Activated CD8-positive, alpha-beta T cell treated with anti-CD3 and anti-CD28 coated beads for 36 hours (primary cell): ENCODE measurements at places on chromosomes 7 and 10.

GRCh38 chr10:54125098-54125747, 675.8 kb downstream of the PCDH15 start:
- no peak for DNase-seq

GRCh38 chr10:124629415-124629814, 114.8 kb downstream of the FAM53B start:
- DNase-seq = no peak

DNA sequence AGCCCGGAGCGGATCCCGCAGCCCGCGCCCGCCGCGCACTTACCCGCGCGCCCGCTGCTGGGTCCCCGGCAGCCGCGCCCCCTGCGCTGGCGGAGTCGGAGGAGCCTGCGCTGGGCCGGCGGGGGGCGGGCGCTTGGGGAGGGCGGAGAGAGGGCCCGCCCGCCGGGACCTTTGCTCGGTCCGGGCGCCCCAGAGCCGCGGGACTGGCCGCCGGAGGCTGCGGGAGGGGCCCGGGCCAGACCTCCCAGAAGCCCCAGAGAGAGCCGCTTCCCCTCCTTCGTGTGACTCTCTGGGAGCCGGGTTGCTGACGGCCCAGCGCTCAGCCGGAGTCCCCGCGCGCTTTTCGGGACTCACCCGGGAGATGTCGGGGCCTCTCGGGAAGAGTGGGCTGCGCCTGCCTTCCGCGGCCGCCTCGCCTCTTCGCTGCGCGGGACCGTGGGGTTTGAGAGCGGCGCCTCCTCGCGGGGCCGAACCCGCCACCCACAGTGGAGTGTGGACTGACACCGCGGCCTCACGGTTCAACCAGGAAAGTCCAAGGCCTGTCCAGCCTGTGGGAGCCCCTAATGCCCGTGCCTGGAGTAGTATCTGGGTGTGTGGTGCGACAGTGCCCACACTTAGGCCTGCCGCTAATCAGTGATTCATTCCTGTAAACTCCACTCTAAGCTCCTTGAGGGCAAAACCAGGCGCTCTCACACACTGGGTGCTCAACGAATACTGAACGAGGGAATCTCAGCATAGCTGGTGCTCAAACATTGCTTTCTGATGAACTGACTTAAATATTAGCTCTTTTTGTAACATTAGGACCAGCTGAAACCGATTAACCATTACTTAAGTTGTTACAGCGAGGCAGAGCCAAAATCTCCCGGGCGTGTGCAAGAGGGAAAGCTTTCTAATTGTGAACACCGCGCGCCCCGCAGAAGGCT, at the start of gene GSDME:
TSS of gene GSDME (minus strand) at position 112 of the 923 bp plus-strand sequence. CDS start 7,690 bp downstream, outside the sequence.
- peak; percentile 45 for DNase-seq

- DNase-seq = no peak
These were observed 665.4 kb downstream of the AUTS2 start for GRCh38 chr7:70263471-70264255.

- DNase-seq = no peak
These were observed 413.8 kb downstream of the KCNMA1 start for GRCh38 chr10:77223526-77224460.

DNA sequence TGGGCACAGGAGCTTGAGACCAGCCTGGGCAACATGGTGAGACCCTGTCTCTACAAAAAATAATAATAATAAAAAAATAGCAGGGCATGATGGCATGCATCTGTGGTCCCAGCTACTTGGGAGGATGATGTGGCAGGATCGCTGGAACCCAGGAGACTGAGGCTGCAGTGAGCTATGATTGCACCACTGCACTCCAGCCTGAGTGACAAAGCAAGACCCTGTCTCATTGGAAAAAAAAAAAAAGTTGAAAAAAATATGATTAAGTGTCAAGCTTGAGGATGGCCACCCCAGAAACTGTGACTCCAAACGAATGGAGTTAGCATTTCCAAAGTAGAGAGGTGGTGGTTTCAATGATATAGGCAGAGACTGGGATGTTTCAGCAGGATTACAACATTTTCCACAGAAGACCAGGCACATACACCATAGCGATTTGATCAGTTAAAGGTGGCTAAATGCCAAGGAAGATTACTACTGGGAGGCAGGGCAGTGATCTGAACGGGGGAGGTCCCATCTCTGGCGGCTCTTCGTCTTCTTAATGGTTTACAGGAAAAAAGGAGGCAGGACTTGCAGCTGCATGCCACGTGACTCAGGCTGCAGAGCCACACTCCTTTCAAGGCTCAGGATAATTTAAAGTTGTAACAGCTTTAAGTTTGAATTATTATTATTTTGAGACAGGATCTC, 250.6 kb upstream of the GALNT17 start:
- no peak for DNase-seq

DNA sequence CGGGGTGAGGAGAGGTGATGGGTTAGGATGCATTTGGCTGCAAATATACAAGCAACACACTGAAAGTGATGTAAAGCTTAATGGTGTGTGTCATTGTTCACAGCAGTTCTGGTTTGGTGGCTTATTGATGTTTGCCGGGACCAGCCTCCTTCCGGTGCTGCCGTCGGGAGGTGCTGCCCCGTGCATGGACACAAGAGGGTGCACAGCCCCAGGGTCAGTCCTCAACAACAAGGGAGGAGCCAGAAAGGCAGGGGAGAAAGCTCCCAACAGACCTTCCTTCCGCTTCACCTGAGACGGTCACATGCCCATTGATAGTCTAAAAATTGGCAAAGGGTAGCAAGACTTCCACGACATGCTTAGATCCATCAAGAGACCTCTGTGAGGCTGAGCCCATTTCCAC, 9.5 kb downstream of the RNF32 start:
- DNase-seq = peak; percentile 45

- no peak for DNase-seq
These were observed 50.8 kb upstream of the IFRD1 start for GRCh38 chr7:112399501-112399900.

DNA sequence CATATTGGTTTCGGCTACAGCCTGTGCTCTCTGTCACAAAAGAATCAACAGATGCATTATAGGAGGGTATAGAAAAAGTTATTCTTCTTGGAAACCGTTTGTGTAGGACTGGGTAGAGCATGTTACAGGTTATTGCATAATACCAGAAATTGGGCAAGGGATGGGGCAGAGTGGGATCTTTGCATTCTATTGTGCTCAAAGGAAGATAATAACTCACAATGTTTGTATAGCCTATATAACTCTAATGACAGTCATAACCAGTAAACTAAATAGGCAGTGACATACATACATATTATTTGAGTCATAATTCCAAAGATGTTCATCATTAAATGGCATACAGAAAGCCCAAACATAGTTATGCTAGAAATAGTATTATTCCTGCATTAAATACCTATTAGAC, 179.7 kb downstream of the XPNPEP1 start:
- no peak for DNase-seq

DNA sequence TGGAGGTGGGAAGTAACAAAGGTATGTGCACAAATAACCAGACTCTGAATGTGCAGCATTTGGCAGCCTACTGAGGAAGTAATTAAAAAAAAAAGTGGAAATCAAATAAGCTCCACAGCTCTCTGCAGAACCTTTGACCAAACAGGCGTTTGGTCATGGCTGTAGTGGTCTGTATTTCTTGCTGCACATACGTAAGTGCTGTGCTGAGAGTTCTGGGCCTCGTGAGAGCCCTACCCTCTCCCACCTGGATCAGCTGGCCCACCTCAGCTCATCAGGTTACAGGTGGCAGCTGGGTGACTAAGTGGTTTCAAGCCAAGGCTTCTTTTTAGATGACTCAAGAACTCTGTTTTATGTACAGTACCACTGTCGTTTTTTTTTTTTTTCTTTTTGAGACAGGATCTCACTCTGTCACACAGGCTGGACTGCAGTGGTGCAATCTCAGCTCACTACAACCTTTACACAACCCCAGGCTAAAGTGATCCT, 178.2 kb upstream of the KLF6 start:
- DNase-seq = no peak

GRCh38 chr10:62459072-62459471, 84.9 kb downstream of the ZNF365 start:
- no peak for DNase-seq

DNA sequence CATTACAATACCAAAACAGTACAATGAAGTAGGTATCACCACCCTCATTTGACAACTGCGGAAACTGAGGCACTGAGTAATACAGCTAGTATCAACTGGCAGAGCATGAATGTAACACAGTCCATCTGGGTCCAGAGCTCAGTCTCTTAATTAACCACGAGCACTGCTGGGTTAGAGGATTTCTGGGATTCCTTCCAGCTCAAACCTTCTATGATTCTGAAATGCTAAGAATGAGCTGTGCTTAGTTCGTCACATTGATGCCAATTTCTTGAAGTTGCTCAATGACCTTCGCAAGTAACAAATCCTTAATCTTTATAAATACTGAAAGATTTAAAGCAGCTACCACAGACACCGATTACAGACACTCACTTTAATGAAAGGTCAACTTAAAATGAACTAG, 62.5 kb downstream of the SGMS1 start:
- no peak for DNase-seq

- peak; percentile 44 for DNase-seq
These were observed 10.0 kb upstream of the PCGF5 start for GRCh38 chr10:91210435-91210834.

GRCh38 chr10:51924359-51924758, 225.0 kb upstream of the CSTF2T start:
- no peak for DNase-seq

GRCh38 chr10:62492012-62492869, 118.1 kb downstream of the ZNF365 start:
- DNase-seq = peak; percentile 6

DNA sequence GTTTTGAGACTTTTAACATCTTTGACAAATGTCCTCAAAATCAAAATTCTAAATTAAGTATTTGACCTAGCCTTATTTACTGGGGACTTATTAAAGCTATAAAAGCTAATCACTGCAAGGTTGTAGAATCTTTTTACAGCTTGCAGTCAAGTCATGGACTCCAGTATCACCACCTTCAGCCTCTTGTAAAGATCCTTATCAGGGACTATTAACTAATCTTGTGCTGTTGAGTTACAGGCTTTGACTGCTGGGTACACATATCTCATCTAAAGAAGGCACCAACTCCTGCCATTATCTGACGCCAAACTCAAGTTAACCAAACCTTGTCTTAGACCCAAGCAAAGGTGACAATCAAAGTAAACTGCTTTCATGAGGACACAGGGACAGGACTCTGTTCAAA, 621.0 kb upstream of the IGFBP3 start:
- DNase-seq = no peak

GRCh38 chr7:13414181-13414580, 575.3 kb downstream of the ETV1 start:
- no peak for DNase-seq

DNA sequence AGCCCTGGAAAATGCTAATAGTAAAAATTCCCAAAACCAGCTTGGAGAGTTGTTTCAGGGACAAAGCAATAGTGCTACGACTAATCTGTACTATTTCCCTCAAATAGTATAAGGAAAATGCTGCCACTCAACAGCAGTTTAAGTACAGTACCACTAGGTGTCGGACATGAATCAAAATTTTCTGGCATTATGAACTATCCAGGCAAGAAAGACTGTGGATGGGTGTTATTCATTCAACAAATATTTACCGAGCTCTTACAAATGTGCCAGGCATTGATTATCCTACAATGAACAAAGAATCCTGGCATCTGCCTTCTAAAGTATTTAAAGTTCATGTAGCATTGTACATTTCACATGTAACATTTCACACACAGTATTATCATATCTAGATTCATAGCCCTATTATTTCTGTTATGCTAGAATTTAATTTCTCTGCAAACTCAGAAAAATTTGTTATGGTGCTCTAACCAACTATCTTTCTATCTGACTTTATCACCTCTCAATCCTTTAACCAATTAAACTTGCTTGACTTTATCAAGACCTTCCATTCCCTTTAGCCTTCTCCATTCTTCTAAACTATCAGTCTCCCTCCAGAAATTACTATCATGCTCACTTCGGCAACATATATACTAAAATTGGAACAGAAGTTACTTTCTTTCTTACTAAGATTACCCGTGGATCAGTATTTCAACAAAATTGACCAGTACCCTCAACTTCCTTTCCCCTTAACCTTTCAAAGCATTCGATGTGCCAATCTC, 80.6 kb downstream of the ARHGAP21 start:
- DNase-seq = no peak

DNA sequence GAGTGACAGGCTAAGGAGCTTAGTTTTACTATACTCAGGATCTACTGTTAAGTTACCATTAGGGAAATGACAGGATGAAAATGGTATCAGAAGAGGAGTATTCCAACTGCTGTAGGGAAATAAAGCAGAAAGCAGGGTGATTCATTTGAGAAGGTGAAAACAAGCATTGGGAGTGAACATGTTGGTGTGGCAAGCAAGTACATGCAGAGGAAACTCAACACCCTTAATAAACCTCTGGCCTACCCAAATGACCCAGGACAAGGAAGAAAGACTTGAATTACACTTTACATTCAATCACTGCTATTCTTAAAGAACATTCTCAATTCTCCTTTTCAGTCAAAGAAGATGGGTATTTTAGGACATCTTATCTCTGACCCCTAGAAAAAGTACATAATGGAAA, 28.7 kb downstream of the ERLIN1 start:
- no peak for DNase-seq

GRCh38 chr7:143454091-143454680, 10.9 kb downstream of the TAS2R60 start:
- no peak for DNase-seq

- DNase-seq = no peak
These were observed 55.5 kb downstream of the PAX2 start for GRCh38 chr10:100800931-100801330.

DNA sequence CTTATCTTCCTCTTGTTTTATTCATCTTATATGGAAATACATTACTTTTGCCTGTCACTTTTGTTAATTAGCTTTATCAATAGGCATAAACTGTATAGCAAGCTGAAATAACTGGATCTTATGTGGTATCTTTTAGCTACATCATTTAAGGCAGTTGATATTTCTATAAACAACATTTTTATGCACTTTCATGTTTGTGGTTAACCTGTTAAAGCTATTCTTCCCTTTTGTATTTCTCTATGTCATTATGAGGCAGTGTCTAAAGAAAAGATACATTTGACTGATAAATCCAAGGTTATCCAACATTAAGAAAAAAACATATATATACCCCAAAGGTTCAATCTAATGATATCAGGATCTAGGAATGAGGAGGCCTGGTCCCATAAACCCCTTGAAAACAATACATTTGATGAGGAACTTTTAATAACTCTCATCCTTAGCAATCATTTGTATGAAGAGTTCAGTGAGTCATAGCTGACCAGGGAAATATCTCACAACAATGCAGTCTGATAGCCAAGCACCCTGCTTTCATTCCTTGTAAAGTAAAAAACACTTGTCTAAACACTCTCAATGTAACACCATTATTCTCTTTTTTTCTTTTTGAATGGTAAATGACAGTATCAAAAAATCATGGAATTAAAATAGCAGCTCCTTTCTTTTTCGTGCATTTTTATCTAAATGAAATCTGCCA, 300.9 kb downstream of the NEBL start:
- no peak for DNase-seq

DNA sequence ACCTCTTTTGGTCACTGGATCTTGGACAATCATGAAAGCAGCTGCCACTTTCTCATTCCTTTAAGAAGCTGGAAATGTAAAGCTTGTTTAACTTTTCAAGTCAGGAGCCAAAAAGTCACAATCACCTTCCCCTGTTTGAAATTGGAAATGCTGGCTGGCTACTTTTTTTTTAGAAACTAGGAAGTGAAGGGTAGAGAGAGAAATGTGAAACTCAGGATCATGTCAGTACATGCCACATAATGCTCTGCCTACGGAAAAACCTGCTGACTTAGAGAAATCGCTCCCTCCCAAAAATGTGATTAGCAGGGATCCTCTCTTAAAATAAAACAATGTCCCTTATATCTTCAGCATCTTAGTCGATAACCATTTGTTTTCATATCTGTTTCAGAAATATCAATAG, 188.4 kb upstream of the C7orf33 start:
- DNase-seq = no peak

- DNase-seq = peak; percentile 25
These were observed 62.1 kb upstream of the STEAP1B start for GRCh38 chr7:22561895-22562593.
